Activated effector memory CD4-positive, alpha-beta T cell treated with anti-CD3 and anti-CD28 coated beads, Interleukin-2, amount 50 U/mL, for 16 hours (primary cell): ENCODE measurements at places on chromosomes 16 and 17.
A peak's percentile ranks its signal among the peaks of the same experiment; 100 is the strongest.

DNA sequence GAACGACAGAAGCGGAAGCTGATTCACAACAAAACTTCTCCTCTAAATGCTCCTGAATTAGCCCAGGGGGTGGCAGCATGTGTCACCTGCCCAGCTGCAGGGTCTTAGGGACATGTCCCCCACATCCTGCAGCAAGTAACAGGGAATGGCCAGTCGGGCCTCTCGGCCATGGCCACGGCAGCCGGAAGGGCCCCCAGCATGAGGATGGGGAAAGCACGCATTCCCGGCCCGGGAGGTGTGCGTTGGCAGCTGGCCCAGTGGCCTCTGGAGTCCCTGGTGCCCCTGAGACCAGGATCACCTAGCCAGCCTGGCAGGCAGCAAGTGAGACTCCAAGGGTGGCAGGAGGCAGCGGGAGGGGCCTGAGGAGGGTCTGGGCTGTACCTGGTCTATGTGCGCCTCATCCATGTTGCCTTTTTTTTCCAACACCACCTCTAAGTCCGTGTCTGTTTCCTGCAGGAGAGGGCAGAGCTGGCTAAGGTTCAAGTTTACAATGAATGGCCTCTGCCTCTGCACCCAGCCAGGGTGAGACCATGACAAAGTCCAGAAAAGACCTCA lies 7.0 kb downstream of the KNOP1 start:
- DNase-seq, result no peak

- DNase-seq, result no peak
These were observed 90.5 kb downstream of the NPIPB11 start for GRCh38 chr16:29315916-29316517.

DNA sequence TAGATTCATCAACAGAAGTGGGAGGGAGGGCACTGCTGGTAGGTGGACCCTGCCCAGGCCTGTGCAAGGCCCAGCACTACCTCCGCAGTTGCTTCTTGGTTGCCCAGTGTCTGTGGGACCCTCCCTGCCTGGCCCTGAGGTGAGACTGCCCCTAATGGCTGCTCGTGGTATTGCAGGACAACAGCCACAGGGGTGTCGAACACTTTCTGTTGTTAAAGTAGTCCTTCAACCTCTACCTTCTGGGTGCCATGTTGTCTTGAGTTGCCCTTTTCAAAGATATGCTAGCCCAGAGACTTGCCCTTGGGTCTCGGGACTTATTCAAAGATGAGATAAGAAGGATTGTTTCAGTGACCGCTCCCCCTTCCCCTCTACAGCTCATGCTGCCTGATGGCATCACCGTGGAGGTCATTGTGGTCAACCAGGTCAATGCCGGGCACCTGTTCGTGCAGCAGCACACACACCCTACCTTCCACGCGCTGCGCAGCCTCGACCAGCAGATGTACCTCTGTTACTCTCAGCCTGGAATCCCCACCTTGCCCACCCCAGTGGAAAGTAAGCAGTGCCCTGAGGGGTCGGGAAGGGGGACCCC lies 29.1 kb downstream of the AKAP1 start:
- peak; percentile 89 for DNase-seq

DNA sequence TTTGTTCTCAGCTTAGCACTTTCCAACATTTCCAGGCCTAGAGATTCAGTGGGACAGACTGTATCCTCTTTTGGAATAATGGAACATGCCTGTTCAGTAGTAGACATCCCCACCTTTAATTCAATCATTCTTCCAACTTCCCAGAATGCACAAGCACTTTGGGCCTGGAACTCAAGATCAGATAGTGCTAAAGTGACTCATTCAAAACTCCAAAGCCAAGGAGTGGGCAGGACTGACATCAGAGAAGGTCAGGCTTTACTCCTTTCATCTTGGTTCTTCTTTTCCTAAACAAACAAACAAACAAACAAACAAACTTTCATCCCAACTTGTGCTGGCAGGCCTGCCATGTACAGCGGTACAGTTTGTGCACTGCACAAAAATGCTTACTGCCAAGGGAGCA lies 172.0 kb downstream of the AXIN2 start:
- no peak for DNase-seq

GRCh38 chr17:74353446-74354060 lies 8.1 kb downstream of the BTBD17 start:
- no peak for DNase-seq

DNA sequence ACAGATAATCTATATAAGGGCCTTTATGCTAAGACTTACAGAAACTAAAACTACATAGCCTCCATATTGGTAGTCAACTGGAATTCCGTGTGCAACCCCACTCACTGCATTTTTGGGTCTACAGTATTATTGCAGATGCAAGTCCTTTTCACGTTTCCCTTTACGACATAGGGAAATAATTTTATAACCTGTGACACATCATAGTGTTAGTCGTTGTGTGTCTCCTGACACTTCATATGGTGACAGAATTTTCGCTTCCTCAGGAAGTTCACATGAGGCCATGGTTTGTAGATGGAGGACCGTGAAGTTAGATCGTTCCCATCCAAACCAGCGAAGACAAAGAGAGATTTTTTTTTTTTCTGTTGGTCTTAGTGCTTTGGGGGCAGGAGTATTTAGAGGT lies 15.7 kb upstream of the MRC2 start:
- DNase-seq, result no peak

GRCh38 chr17:74271901-74272561 lies 2.0 kb upstream of the DNAI2 start:
- no peak for DNase-seq

DNA sequence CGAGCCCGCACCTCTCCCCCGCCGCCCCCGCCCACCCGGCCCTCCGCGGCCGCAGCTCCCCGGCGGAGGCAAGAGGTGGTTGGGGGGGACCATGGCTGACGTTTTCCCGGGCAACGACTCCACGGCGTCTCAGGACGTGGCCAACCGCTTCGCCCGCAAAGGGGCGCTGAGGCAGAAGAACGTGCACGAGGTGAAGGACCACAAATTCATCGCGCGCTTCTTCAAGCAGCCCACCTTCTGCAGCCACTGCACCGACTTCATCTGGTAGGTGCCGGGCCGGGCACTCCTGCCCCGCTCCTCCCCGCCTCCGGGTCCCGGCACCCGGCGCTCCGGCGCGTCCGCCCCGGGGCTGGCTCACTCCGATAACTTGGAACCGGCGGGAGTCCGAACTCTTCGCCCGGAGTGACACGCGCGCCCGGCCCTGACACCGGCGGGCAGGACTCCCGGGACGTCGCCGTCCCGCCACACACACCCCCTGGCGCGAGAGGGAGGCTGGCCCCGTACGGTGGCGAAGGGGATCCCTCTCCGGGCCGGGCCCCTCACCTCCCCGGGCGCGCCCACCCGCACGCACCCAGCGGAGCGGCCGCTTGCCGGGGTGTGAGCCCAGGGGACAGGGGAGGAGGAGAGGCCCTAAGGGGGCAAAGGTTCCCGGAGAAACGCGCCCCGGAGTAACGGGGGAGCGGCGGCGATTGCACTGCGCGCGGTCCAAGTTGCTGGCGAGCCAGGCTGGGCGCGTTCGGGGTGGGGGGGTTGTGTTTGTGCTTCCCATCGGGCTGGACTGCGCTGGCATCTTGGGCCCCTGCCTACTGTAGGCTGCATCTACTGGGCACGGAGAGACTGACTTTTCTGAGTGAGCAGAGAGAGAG lies 581 bp downstream of the PRKCA start:
- peak; percentile 81 for DNase-seq

DNA sequence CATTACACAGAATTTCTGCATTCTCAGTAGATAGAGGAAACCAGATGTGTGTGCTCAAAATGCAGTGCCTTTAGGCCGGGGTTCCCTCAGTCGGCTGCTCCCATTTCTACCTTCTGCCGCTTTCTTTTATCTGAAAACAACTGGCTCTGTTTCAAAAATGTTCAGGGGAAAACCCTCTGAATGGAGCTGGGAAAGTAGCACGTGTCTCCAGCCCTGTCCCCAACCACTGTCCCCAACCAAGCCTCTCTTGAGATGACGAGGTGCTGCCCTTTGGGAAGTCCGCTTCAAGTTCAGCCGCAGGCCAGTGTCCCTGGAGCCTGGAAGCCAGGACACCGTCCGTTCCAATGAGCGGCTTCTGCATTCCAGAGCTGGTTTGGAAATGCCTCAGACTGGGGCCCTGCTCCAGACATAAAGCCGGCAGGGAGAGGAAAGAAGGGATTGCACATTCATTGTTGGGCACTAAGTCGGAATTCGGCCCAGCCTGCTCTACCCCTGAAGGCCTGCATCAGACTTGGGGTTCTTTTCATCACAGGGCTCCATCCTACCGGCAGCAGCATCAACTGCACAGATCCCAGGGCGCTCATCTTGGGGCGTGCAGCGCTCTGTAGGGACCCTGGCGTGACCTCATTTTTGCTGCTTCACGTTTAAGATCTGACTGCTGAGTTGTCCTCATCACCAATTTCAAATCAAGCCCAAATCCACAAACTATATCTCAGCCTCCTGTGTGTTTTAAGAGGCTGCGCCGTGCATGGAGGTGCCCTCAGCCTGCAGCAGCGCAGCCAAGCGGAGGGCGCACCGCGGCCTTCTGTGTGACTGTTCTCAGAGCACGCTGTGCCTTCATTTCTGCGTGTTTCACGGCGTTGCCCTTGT lies 111.3 kb downstream of the BANP start:
- DNase-seq, result no peak

DNA sequence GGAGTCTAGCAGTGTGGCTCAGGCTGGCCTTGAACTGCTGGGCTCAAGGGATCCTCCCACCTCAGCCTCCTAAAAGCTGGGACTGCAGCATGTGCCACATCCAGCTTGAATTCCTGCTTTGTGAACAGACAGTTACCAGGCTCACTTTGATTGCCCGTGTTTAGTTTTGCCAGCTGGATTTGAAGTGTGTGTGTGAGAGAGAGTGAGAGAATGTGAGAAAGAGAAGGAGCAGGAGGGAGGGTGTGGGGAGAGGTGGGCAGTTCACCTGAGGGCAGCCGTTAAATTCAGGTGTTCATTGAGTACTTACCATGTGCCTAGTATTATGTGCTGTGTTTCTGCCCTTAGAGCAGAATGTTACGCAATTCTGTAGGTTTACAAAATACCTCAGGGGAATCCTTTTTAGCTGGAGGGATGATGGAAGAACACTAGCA lies 4.7 kb downstream of the DUSP14 start:
- no peak for DNase-seq
